ENCODE measurements at places on chromosomes 4 and X.

DNA sequence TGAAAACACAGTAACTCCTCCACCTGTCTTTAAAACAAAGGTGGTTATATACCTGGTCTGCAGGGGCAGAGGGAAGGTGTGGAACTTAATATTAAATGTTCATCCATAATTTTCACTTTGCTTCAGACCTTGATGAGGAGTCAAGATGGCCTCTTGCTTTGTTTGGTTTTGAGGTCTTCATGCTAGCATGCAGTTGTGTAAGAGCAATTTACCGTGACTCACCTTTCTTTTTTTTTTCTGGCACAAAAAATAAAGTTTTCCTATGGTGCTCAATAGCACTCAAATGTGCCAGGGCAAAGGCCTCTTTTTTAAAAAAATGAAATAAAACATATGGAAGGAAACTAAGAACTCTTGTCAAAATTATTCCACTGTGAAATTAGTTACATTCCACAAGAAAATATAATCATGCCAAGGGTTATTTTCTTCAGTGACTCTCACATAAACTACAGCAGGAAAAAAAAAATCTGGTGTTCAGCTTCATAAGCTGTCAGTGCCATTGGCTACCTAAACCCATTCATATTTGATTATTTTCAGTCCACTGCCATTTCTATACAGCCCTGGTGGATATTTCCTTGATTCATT, 128.2 kb downstream of the SLC7A11 start:
- DNase-seq = no peak

GRCh38 chrX:151974336-151975227, at the start of gene GABRE:
Gene GABRE (minus strand): TSS chrX:151974676. CDS start chrX:151974625, 51 bp downstream.
- no peak for DNase-seq

DNA sequence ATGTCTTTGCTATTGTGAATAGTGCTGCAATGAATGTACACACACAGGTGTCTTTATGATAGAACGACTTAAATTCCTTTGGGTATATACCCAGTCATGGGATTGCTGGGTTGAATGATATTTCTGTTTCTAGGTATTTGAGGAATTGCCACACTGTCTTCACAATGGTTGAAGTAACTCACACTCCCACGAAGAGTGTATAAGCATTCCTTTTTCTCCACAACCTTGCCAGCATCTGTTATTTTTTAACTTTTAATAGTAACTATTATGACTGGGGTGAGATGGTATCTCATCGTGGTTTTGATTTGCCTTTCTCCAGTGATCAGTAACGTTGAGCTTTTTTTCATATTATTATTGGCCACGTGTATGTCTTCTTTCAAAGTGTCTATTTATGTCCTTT, 17.6 kb upstream of the DCUN1D4 start:
- DNase-seq = no peak

GRCh38 chrX:150446151-150446550, 83.0 kb downstream of the MAMLD1 start:
- no peak for DNase-seq

- no peak for DNase-seq
Observed at GRCh38 chrX:65035446-65035770, 59.2 kb upstream of the ZC4H2 start.

GRCh38 chr4:158020734-158021346, 152.0 kb downstream of the GASK1B start:
- DNase-seq = no peak

DNA sequence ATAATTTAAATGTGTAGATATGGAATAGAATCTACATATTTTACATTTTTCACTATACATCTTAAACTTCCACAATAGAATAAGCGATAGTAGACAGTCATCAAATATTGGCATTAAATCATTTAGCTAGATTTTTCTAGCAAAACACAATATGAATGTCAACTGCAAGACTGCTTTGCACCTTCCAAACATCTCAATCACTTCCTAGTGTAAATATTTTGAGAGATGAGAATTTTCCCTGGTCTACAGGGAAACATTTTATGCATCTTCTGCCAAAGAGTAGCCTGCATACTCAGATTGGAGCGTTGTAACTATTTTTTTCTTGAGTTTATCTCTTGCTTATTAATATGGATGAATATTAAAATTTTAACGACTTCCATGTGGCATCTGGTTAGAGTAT, 897.4 kb downstream of the CENPC start:
- no peak for DNase-seq

GRCh38 chr4:125244848-125245450, 69.8 kb upstream of the FAT4 start:
- no peak for DNase-seq

DNA sequence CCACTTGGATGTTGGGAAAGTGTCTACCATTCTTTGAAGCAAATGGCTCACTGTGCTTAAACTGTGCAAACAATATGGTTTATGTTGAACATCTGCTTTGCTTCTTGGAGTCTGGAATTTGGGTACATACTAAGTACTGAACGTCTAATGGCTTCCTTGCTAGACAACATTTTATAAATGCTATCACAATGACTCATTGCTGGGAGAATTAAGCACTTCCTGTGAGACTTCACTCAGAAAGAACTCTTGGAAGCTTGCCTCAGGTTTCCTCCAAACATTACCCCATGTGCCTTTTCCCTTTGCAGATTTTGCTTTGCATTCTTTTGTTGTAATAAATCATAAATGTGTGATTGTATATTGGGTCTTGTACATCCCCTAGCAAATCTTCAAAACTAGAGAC, 139.7 kb downstream of the PACRGL start:
- DNase-seq = no peak

- DNase-seq = no peak
Observed at GRCh38 chr4:76590798-76591281, 155.8 kb downstream of the SHROOM3 start.

GRCh38 chrX:123167621-123168020, 16.5 kb upstream of the GRIA3 start:
- no peak for DNase-seq

GRCh38 chr4:182649698-182650477, 267.3 kb downstream of the DCTD start:
- DNase-seq = no peak

Measured in stimulated activated CD8-positive, alpha-beta memory T cell treated with anti-CD3 and anti-CD28 coated beads, Interleukin-12 subunit alpha, Interleukin-12 subunit beta, amount 100 ng/mL, for 4 hours (primary cell).